ENCODE measurements at places on chromosomes 12 and 14.

GRCh38 chr12:43893670-43894069 is 57.8 kb downstream of the TMEM117 start:
- no peak for DNase-seq

DNA sequence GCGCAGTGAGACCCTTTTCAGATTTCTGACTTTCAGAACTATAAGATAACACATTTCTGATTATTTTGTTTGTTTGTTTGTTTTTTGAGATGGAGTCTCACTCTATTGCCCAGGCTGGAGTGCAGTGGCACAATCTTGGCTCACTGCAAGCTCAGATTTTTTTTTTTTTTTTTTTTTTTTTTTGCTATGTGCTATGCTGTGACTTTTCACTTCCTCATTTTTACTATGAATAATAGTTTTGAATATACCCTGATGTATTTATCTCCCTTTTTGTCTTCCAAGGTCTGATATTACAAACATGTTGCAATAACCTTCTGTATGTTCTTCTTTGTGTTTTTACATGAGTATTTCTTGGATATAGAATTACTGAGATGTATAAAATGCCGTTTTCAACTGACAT is 658.7 kb upstream of the SEL1L start:
- DNase-seq = no peak

DNA sequence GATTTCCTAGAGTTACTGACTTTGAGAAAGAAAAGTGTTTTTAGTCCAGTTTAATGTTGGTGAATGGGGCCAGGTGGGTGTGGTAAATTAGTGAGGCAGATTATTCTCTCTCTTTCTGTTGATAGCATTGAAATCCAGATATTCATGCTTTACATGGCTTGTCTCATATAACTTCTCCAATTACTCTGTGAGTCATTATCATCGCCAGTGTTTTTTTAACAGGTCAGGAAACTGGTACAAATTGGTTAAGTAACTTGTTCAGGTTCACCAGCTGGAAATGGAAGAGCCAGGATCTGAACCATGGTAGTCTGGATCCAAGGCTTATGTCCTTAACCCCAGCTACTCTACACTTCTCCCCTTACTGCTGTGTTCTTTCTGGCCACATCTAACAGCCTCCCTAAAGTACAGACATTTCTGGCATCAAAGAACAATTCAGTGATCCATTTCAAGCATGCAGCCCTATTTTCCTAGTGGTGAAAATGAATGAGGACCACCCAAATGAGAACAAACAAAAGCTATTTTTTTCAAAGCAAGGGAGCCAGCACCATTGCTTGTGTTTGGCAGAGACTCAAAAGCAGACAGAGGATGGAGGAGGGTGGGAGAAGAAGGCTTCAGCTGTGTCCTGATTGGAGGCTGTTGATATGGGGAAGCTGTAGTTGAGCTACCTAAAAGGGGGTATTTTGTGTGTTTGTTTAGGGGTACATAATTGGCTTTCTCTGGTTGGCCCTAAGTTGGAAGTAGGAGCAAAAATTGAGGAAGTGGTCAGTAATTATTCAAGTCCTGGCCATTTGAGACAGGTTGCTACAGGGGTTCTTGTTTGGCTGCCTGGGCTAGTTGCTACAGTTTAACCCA is 1.7 kb downstream of the IRAK3 start:
- DNase-seq = no peak

DNA sequence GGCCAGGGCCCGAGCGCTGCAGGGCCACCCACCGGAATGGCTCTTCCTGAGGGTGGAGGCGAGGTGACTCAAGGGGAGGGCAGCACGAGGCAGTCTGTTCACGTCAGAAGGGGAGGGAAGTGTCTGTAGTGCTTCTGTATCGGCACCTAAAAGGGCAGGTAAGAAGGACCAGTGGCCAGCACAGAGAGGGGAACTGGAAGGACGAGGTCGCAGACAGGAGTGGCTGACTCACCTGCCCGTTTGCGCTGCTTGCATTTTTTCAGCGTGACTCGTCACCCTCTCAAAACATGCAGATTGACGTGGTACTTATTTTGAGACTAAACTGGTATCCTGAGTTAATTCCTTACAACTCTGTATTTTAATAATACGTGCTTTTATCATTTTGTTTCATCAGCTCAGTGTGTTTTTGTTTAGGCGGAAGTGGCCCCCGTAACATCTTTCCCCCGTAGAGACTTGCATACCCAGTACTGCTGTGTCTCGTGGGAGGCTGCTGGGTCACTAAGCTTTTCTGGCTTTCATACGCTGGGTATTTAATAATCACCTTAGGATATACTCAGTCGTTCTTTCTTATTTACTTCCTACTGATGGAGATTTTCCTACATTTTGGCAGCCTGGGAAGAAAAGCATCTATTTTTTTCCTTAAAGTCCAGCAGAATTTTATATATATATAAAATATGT is 26.4 kb downstream of the SFSWAP start:
- DNase-seq = no peak

DNA sequence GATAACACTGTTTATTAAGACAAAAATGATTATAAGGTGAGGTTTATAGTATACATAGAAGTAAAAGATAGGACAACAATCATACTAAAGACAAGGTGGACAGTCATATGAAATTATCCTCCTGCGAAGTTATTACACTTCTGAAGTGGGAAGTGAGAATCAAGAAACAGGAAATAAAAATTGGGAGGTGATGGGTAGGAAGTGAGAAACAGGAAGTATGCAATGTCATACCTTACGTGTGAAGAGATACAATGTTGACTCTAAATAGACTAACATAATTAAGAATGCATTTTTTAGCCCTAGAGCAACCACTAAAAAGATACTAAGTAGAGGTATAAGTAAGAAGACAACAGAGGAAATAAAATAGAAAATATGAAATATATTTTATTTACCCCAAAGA is 43.7 kb downstream of the GRIN2B start:
- DNase-seq = no peak

- DNase-seq = no peak
These were observed 88.7 kb downstream of the ACADS start for GRCh38 chr12:120814203-120814902.

GRCh38 chr14:104155513-104155912 is 17.1 kb downstream of the KIF26A start:
- no peak for DNase-seq

GRCh38 chr12:15714256-15714655 is 74.9 kb downstream of the EPS8 start:
- no peak for DNase-seq

GRCh38 chr12:238736-239398 is 23.8 kb downstream of the SLC6A13 start:
- DNase-seq = no peak

DNA sequence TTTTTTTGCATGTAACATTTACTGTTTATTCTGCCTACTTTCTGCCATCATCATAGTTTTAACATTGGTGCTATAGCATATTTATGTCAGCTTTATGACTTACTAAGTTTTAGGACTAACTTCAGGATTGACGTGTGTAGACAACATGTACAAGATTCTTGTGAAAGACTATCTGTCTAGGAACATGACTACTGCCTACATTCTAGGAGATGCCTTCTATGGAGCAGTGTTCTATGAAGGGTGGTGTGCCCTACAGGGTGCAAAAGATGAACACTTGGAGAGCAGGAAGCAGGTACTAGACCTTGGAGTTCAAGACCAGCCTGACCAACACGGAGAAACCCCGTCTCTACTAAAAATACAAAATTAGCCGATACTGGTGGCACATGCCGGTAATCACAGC is 118.6 kb downstream of the FGD4 start:
- DNase-seq = no peak

- DNase-seq = no peak
These were observed 9.7 kb upstream of the PLBD1 start for GRCh38 chr12:14577344-14577743.

DNA sequence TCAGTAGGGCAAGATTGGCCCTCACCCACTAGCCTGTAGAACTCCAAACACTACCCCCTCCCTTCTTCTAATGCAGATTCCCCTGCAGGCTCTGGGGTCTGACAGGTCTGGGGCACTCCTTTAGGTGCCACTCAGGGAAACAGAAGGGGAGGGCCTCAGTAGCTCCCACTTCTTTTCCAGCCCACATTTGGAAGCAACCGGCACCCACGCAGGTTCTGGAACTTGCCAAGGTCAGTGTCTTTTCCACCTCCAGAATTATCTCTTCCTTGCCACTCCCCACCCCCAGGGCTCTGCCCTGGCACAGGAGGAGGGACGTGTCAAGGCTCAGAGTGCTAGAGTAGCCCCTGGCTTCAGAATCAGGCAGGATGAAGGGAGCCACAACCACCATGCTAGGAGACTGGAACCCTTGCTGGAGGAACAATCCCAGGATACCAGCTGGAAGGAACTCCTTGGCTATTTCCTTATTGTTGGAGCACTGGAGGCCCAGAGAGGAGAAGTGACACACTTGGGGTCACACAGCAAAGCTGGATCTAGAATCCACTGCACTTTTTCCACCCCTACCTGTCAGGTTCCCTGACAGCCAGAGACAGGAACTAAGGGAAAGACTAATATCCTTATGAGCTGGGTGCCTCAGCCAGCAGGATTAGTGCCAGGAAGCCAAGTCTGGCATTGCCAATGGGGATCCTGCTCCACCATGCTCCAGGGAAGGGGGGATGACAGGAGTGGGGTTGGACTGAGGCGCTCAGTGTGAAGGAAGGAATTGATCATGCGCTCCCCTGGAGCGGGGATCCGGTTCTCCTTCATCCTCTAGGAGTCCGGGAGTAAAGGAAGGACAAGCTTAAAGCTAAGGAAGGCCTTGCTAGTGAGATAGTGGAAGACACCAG is 1.8 kb upstream of the FIGNL2 start:
- no peak for DNase-seq

- no peak for DNase-seq
These were observed 63.2 kb downstream of the KDM5A start for GRCh38 chr12:325906-326305.

DNA sequence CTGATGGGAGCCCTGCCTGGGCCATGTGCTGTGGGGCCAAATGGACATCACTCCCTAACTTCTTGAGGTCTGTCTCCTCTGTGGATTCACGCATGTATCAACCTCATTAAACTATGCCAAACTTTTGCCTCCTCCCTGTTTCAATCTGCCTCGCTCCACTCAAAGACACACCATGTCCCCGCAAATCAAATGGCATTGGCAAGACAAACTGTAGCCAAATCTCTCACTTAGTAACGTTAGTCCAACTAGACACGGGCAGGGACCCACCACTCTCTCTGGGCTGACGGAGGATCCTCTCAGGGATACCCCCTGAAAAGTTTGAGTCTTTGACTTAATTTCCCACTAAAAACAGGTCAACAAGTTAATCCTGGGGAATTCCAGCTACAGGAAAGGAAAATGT is 8.0 kb downstream of the ZBTB39 start:
- no peak for DNase-seq

GRCh38 chr12:89354612-89355067 is 2.3 kb upstream of the DUSP6 start:
- no peak for DNase-seq

DNA sequence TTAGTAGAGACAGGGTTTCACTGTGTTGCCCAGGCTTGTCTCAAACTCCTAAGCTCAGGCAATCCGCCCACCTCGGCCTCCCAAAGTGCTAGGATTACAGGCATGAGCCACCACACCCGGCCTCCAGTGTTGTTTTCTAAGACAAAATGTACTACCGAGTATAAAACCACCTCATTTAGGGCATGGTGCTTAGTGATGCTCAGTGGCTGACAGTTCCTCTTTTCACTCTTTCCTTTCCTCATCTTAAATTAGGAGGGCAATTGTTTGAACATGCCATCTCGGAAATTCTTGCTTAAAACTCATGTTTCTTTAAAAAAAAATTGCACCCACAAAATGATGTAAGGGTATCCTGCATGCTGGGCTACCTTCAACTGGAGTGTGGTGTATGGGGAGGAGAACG is 89.0 kb downstream of the RFX4 start:
- no peak for DNase-seq

DNA sequence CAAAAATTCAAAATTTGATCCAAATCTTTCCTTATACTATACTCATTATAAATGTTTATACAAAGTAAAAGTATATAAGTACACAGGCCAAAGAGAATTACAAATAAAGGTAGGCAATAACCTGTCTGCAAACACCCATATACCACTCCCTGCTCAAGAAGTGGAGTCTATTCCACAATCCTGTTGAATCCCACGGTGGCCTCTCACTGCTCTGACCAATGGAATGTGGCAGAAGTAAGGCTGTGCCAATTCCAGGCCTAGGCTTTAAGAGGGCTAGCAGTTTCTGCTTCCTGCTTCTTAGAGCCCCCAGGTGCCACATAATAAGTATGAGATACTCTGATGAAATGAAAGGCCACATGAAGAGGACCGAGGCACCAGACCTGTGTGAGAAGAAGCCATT is 79.8 kb upstream of the CFL2 start:
- DNase-seq = no peak

DNA sequence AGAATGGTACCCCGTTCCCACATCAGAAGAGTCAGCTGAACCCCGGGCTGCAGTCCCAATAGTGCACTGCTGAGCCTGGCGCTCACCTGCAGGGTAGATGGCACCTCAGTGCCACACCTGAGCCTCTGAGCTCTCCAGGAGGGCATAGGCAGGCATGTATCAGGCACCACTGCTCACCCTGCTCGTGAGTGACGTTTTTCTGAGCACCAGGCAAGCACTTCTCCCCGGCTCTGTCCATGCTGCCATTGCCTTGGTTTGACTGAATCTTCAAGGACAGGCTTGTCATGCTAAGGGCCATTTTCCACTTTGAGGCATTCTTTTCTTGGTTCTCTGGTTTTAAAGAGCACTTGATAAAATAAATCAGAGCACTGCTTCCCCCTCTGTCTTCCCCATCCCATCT is 161.6 kb upstream of the PRMT8 start:
- no peak for DNase-seq

DNA sequence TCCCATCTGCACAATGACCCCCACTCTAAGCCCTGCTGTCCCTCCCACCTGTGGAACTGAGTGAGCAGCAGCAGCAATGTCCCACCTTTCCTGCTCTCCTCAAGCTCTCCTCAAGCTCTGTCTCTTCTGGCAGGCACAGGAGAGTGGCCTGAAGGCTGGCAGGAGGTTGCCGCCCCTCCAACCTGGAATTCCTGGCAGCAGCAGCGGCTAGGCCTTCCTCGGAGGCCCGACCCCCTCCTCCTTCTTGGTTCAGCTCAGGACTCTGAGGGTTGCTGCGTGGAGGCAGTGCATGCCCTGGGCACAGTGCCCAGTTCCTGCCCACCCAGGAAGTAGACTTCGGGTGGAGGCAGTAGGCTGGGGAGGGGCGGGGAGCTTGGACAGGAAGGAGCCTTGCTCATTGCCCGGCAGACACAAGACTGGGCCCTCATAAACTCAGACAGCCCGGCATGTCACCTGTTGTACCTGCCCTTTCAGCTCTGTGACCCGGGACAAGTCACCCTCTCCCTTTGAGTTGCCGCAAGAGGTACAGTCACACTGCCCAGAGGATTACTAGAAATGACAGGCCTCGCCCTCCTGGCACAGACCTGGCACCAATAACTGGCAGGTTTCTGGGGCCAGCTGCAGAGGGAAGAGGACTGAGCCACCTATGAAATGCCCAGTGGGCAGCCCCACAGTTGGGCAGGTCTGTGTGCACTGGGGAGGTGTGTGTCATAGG is 2.1 kb upstream of the SERPINA1 start:
- no peak for DNase-seq

DNA sequence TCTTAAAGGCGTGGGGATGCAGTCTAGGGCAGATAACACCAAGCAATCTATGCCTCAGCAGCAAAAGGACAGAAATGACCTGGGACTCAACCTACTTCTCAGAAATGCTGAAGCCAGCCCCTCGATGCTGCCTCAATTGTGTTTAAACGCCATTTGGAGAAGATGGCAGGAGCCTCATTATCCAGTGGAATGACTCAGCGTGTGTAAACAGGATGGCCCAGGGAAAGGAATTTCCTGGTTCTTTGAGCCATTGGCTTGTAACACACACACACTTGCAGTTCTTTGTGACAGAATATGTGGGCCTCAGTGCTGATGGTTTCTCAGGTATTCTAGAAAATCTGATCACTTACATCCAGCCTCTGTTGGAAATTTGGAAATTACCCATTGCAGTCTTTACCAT is 154.3 kb downstream of the NTF3 start:
- DNase-seq = no peak
